Activated naive CD8-positive, alpha-beta T cell treated with anti-CD3 and anti-CD28 coated beads, Interleukin-2, amount 10 ng/mL, durations not matched to agents 7 days and 5 days (primary cell): ENCODE measurements at places on chromosomes 6 and 20. TPM values are rescaled to one million over a fixed set of nuclear protein-coding genes. Genes with fewer than 3 reads are reported as not detected.

- peaks cover 6% of the 10 kb centered on the region for H3K27me3 ChIP-seq
- H3K4me1 ChIP-seq, result no peaks in the 10 kb centered on the region
- H3K4me3 ChIP-seq, result no peak overlapping the region
- H3K27ac ChIP-seq, result no peak overlapping the region
Measured at GRCh38 chr6:166691199-166691598, 64.1 kb upstream of the RPS6KA2 start.

- H3K4me1 ChIP-seq, result no peaks in the 10 kb centered on the region
- H3K4me3 ChIP-seq, result no peak overlapping the region
- no peaks in the 10 kb centered on the region for H3K36me3 ChIP-seq
- no peak overlapping the region for H3K27ac ChIP-seq
- no peak for DNase-seq
Measured at GRCh38 chr6:96940322-96940721, 15.8 kb downstream of the KLHL32 start.

GRCh38 chr6:152595499-152595898, 41.7 kb downstream of the SYNE1 start:
- no peaks in the 10 kb centered on the region for H3K36me3 ChIP-seq
- DNase-seq, result no peak
- no peaks in the 10 kb centered on the region for H3K27me3 ChIP-seq
- no peaks in the 10 kb centered on the region for H3K4me1 ChIP-seq
- H3K27ac ChIP-seq, result no peak overlapping the region

GRCh38 chr6:134602123-134602522, 284.2 kb upstream of the SGK1 start:
- H3K4me3 ChIP-seq, result no peak overlapping the region
- H3K36me3 ChIP-seq, result peaks cover 7% of the 10 kb centered on the region
- H3K27me3 ChIP-seq, result no peaks in the 10 kb centered on the region

DNA sequence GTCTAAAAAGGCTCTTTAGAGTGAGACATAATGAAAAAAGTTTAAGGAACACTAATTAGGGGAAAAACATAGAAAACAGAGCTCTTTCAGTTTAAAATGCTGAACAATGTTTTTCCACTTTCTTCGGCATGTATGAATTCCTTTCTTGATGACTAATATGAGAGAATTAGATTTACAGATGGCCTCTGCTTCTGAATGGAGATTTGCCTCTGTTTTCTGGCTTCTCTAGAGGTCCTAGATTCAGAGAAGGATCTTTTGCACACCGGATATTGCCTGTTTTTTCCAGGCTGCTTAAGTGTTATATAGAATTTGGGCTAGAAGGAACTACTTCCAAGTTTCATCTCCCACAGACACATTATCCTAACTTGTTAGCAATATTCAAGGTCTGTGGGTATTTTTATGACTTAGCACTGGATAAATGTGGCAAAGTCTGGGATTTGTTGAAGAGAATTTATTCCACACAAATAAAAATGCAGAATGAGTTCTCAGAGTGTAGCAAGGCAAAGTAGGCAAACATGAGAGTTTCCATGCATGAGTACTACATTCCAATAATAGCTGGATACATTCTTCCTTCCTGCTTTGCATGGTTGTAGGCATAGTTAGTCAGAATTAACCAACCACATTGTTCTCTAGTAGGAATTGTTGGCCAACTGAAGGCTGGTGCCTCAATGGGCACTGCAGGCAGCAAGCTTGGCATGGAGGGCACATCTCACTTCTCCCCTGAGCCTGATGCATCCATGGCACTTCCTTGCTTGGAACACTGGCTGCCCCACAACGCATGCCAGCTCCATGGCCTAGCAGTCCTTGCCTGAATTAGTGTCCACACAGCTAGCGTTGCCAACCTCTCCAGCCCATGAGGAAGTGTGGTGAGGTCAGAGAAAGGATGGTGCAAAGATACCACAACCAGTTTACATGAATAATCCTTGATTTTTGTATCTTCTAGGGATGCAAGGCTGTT, 224.2 kb downstream of the CLIC5 start:
- no peak overlapping the region for H3K27ac ChIP-seq
- peaks cover 9% of the 10 kb centered on the region for H3K27me3 ChIP-seq
- H3K36me3 ChIP-seq, result no peaks in the 10 kb centered on the region
- H3K4me3 ChIP-seq, result no peak overlapping the region
- no peak for DNase-seq

DNA sequence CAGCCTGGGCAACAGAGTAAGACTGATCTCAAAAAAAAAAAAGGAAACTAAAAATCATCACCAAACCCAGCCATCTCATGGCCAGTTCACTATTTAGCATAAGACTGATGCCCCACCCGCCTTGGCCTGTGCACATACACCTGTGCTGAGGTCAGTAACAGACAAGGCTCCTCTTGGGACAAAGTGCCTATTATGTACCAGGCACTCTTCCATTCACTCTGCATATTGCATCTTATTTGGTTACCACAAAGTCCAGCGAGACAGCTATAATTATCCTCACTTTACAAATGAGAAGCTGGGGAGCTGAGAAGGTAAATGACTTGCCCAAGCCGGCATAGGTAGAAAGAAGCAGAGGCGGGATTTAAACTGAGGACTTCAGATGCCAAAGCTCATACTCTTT, 3.8 kb downstream of the PTPRT start:
- no peak for DNase-seq
- no peak overlapping the region for H3K27ac ChIP-seq
- no peak overlapping the region for H3K4me3 ChIP-seq
- peaks cover 29% of the 10 kb centered on the region for H3K27me3 ChIP-seq
- no peaks in the 10 kb centered on the region for H3K36me3 ChIP-seq
- H3K4me1 ChIP-seq, result no peaks in the 10 kb centered on the region

The PPP1R3G gene
- 0.17 TPM for total RNA-seq

- H3K4me3 ChIP-seq, result peak overlapping the region; percentile 99
- peaks cover 13% of the 10 kb centered on the region for H3K4me1 ChIP-seq
- no peaks in the 10 kb centered on the region for H3K27me3 ChIP-seq
Measured at GRCh38 chr6:37168163-37168758, 1.7 kb upstream of the PIM1 start.

GRCh38 chr20:49989234-49990065, 6.7 kb downstream of the SNAI1 start:
- no peak for DNase-seq
- no peak overlapping the region for H3K27ac ChIP-seq
- peaks cover 9% of the 10 kb centered on the region for H3K27me3 ChIP-seq
- no peaks in the 10 kb centered on the region for H3K36me3 ChIP-seq

DNA sequence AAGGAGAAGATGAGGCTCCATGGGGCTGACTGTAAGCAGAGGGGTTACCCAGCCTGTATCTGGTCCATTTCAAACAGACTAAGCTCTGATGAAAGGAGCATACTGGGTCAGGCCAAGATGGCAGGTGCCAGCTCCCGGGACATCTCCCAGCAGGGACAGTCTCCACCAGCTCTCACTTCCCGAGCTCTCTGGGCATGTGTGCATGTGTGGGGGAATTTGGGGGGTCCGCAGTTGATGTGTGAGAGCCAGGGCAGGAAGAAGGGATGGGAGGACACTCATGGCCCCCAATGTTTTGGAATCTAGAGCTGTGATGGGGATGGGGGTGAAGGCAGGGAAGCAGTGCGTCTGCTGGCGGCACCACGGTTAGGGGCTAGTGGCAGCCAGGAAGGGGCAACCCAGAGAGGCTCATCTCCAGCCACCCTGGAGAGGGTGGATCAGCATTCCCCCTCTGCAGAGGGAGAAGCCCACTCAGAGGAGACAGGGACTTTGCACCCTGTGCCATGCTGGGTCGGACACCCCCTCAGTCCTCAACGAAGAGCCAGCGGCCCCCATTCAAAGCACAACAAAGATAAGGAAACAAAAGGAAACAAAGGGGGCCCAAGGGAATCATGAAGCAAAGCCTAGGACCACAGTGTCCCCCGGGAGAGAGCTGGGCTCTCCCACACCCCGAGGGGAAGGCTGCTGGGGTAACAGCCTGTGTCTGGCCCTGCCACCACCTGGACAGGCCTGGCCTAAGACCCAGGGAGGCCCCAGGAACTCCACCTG, 52.4 kb downstream of the DSTN start:
- H3K4me3 ChIP-seq, result no peak overlapping the region
- DNase-seq, result no peak
- no peak overlapping the region for H3K27ac ChIP-seq
- no peaks in the 10 kb centered on the region for H3K4me1 ChIP-seq

The CST5 gene
- not detected for total RNA-seq

- H3K36me3 ChIP-seq, result peaks cover 1% of the 10 kb centered on the region
- no peak for DNase-seq
- H3K27me3 ChIP-seq, result peaks cover 20% of the 10 kb centered on the region
- no peak overlapping the region for H3K4me3 ChIP-seq
- H3K4me1 ChIP-seq, result no peaks in the 10 kb centered on the region
- no peak overlapping the region for H3K27ac ChIP-seq
Measured at GRCh38 chr20:19406381-19406780, 193.9 kb downstream of the SLC24A3 start.

DNA sequence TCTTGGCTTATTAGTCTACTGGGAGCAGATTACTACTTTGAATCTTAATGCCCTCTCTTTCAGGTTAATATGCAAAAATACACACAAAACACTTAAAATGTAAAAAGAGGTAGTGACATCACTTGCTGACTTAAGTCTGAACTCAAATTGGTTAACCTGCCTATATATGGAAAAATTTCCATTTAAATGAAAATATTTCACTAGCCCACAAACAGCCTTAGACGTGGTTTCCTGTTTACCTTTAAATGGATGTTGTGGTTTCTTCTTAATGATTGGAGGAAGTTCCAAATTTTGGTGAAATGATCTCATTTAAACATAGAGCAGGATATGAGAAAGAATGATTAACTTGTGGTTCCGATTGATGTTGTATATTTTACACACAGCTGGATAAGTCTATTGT, 553.7 kb downstream of the CD109 start:
- H3K36me3 ChIP-seq, result no peaks in the 10 kb centered on the region
- H3K27me3 ChIP-seq, result no peaks in the 10 kb centered on the region
- H3K4me1 ChIP-seq, result no peaks in the 10 kb centered on the region

The AKAP12 gene
- total RNA-seq, result 0.06 TPM

The COL9A3 gene
- total RNA-seq, result 0.42 TPM

DNA sequence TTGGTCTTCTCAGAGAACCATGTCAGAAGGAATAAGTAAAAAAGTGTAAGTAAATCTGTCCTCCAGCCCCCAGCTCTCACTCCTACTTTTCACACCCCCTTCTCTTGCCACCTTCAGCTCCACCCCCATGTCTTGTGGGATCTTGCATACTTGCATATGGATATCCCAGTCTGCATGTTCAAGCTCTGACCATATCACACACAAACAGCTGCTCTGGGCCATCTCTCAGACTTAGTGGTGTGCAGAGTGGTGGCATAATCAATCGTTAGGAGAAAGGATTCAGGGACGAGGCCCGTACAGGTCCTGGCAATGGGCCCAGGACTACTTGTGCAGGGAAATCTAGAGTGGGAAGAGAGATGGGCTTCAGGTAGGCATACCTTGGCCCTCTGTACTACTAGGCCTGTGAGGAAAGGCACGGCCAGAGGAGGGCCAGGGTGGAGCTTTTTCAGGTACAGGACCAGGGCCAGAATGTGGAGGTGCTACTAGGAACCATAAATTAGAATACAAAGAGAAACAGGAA, 112.0 kb upstream of the SGK1 start:
- no peak overlapping the region for H3K4me3 ChIP-seq
- peaks cover 9% of the 10 kb centered on the region for H3K4me1 ChIP-seq
- H3K27ac ChIP-seq, result no peak overlapping the region
- no peaks in the 10 kb centered on the region for H3K36me3 ChIP-seq

The ROS1 gene
- total RNA-seq, result not detected

GRCh38 chr6:77666340-77666739, 13.5 kb downstream of the MEI4 start:
- H3K27me3 ChIP-seq, result no peaks in the 10 kb centered on the region

- peaks cover 6% of the 10 kb centered on the region for H3K36me3 ChIP-seq
- H3K27me3 ChIP-seq, result no peaks in the 10 kb centered on the region
- DNase-seq, result no peak
- peaks cover 67% of the 10 kb centered on the region for H3K4me1 ChIP-seq
- H3K4me3 ChIP-seq, result peak overlapping the region; percentile 76
Measured at GRCh38 chr6:142903812-142904211, 41.2 kb downstream of the HIVEP2 start.

The CGA gene
- total RNA-seq, result not detected

- H3K36me3 ChIP-seq, result peaks cover 30% of the 10 kb centered on the region
- DNase-seq, result no peak
- H3K4me3 ChIP-seq, result peak overlapping the region; percentile 60
- peak overlapping the region; percentile 78 for H3K27ac ChIP-seq
Measured at GRCh38 chr20:47606414-47606982, 104.8 kb downstream of the NCOA3 start.

The CENPW gene
- 43.5 TPM for total RNA-seq

GRCh38 chr20:63421094-63421692, 51.3 kb downstream of the KCNQ2 start:
- no peak overlapping the region for H3K27ac ChIP-seq
- H3K4me3 ChIP-seq, result no peak overlapping the region
- no peaks in the 10 kb centered on the region for H3K27me3 ChIP-seq
- H3K36me3 ChIP-seq, result no peaks in the 10 kb centered on the region

DNA sequence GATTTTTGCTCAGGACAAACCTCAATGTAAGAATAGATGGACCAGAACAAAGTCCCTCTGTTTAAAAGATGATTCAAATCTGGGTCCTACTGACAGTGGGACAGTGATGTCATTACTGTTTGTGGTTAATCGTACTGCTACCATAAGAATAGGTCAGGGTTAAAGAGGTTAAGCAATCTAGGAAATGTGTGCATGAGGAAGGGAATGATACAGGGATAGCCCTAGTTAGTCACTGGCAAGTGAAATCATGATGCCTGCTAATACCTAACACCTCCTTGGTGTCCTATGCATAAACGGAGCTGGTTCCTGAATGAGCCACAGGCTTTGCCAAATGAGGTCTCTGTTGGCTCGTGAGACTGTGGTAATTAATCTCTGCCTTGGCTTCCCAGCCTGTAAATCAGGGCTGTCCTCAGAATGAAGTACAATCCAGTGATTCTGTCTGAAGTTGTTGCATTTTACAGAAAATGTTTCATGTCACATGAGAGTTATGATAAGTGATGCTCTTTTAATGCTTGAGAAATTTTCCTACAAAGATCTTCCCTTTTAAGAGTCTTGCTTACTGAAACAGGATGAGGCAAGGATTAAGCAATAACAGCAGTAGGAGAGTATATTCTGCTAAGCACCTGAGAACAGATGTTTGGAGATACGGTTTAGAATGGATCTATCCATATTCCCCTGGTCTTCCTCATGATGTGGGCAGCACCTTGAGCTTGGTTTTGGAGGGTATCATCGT, 3.8 kb downstream of the MEP1A start:
- no peak overlapping the region for H3K4me3 ChIP-seq
- no peak overlapping the region for H3K27ac ChIP-seq
- peaks cover 8% of the 10 kb centered on the region for H3K27me3 ChIP-seq
- H3K4me1 ChIP-seq, result no peaks in the 10 kb centered on the region
- H3K36me3 ChIP-seq, result no peaks in the 10 kb centered on the region

DNA sequence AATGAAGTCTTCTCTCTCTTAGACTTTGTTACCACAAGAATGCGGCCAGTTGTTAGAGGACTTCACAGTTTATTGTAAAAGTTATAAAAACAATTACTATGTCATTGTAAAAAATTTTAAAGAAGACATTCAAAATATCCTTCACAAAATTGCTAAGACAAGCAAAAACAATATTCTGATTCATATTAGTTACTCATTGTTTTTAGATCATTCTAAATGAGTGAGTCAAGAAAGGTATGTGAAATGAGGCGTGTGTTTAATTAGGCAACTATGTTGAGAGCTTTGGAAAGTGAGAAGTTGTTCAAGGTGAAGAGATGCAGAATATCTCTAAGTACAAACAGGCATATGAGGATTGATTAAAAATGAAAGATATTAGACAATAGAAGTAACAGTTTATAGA, 875.3 kb downstream of the EYS start:
- H3K4me3 ChIP-seq, result no peak overlapping the region
- no peak overlapping the region for H3K27ac ChIP-seq
- no peaks in the 10 kb centered on the region for H3K36me3 ChIP-seq
- H3K27me3 ChIP-seq, result no peaks in the 10 kb centered on the region

GRCh38 chr20:20454850-20455627, 87.1 kb downstream of the INSM1 start:
- peaks cover 10% of the 10 kb centered on the region for H3K4me1 ChIP-seq
- no peaks in the 10 kb centered on the region for H3K27me3 ChIP-seq
- no peak overlapping the region for H3K27ac ChIP-seq
- no peak for DNase-seq
- no peak overlapping the region for H3K4me3 ChIP-seq

The WFDC5 gene
- total RNA-seq, result not detected
